ENCODE measurements at places on chromosomes 2 and 18.

DNA sequence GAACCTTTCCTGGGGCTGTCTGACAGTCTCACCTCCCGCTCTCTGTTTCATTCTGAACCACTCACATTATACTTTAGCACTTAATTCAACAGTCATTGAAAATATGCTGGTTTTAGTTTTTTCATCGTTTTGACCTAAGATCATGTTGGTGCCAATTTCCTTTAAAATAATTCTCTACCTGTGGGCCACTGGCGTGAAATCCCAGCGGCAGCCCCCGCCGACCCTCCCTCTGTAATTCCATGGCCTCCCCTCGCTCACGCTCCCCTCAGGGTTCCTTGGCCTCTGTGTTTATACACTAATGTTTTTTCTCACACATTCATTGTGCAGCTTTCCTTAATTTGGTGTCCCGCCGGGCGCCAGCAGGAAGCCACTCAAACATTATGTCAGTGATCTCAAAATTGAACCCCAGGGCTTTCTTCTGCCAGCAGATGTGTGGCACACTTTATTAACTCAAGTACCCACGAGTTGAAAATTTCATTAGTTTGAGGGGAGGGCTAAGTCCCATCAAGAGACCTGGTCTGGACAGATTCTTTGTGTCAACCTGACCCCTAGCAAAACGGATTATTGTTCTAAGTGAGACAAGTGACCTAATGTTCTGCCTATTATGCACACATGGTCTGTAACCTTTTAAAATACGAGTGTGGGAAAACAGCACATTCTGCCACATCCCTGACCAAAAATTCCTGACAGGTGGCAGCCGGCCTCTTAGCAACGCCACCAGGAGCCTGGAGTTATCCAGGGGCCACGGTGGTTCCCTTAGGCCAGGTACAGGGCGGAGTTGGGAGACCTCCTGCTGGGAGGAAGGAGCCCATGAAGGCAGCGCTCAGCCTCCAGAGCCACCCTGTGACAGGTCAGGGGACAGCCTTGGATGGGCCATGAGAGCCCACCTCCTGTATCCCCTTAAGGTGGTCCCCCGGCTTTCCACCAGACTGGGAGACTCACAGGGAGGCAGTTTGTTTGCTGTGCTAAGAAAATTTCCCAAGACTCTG lies 53.1 kb downstream of the APOB start:
- no peak for DNase-seq

DNA sequence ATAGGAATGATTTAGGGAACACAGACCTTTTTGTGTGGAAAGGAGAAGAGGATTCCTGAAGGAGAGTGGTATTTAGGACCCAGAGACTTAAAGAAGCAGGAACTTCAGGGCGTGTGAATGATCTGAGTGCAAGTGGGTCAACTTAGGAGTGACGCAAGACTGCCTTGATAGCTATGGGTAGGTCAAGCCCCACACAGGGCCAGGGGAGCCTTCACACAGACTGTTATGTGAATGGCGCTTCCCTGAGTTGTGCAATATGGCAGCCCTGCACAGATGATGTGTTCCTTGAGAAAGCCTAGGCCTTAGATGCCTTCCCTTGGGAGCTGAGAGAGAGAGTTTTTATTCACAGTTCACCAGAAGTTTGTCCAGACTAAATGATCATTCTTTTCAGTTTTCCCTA lies 47.1 kb upstream of the IGFBP5 start:
- no peak for DNase-seq

DNA sequence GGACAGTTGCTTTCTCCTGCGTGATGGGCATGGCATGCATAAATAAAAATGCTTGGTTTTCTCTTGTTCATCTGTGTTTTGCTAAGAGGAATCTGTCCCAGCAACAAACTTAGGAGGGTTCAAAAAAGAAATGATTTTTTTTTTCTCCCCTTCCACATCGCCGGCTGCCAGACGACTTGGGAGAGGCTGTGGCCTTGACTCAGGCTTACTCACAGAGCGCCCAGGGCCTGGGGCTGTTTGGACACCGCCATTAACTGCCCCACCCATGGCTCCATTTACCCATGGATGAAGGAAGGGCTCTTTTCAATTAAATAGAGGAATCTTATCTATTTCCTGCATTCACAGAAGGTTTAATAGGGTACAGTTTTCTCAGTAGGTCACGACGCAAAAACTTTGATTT lies 22.3 kb upstream of the SERPINB5 start:
- DNase-seq, result no peak

DNA sequence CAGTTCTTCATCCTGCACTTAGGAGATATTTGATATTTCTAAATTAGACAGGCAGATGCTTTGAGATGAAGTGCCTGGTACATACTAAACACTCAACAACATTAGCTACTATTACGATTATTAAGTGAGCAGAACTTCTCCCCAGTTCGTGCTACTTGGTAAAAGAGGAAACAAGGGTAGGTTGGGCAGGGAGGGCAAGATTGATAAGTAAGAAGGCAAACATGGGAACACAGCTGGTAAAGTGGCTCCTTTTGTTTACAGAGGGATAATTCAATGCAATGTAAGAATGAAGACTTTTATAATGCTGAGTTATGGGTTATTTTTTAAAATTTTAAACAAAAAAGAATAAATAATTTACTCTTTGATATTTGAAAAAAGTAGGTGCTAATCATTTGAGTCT lies 15.9 kb upstream of the WIPF1 start:
- no peak for DNase-seq

DNA sequence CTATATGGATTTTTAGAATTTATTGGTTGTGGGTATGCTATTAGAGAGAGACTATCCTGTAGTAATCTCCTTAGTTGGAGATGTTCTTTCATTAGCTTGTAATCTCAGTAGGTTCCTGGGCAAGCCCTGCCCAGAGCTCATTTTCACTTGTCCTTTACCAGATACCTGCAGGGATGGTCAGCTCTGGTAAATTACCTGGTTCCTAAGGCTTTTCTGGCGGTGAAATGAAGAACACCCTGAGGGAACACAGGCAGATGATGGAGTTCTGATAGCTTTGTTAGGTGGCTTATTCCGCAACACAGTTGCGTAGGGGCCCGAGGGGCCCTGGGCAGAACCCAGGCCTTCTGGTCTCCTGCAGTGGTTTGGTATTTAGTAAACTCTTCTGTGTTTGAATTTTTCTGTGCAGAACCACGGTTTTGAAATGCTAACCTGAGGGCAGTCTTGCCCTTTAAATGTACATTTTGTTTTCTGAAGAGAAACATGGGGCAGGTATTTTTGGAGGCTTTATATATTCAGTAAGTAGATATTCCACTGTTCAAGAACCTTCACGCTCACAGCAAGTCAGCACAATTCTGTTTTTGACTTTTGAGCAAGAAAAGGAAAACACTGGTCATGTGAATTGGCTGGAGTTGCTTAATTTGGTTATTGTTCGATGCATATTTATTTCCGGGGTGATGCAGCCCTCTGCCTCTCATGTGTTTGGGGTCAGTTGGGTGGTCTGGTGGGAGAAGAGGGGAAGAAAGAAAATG lies 22.4 kb downstream of the ZNF532 start:
- DNase-seq, result no peak

DNA sequence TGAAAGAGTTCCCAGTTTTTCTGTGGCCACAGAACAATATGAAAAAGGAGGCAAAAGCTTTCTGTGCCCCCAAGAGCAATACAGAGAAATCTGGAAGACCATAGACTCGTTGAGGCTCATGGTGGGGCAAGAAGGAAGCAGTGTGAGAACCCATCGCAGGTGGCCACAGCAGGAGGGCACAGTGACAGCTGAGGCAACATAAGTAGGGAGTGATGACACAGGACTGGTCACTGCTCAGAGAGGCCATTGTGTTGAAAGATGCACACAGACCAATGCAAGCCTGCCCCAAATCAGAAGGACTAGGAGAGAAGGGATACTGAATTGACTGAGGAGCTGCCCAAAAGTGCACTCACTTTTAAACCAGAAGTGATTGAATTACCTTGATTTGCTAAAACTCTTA lies 483.6 kb downstream of the EPHA4 start:
- no peak for DNase-seq

GRCh38 chr2:238506371-238507068 lies 79.8 kb downstream of the ASB1 start:
- DNase-seq, result no peak

GRCh38 chr18:13280070-13280795 lies 61.7 kb downstream of the LDLRAD4 start:
- DNase-seq, result no peak

DNA sequence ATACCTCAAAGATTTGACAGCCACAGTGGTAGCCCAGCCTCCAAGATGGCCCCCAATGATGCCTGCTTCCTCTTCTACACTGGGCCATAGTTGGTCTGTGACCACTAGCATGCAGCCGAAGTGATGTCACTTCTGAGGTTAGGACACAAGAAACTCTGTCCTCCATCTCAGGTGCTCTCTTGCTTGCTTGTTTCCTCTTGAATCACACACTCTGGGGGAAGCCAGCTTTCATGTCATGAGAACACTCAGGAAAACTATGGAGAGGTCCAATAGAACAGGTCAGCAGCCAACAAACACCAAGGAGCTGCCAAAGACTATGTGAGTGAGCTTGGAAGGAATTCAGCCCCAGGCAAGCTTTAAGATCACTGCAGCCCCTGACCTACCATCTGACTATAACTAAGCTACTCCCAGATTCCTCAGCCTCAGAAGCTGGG lies 3.3 kb upstream of the ADAM17 start:
- no peak for DNase-seq

DNA sequence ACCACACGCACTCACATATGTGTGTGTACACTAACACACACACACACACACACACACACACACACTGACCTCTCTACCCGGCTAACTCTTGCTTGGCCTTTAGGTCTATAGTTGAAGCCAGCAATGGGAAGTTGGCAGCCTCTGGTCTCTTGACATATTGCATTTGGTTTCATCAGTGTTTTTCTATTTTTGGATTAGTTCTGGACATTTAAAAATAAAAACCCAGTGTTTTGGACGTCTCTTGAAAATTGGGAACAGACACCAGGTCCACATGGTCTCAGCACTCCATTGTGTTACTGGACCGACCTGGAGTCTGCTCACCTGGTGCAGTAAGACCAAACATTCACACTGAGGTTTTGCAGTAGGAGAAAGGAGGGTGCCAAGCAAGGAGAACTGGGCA lies 50.4 kb upstream of the AFF3 start:
- no peak for DNase-seq

DNA sequence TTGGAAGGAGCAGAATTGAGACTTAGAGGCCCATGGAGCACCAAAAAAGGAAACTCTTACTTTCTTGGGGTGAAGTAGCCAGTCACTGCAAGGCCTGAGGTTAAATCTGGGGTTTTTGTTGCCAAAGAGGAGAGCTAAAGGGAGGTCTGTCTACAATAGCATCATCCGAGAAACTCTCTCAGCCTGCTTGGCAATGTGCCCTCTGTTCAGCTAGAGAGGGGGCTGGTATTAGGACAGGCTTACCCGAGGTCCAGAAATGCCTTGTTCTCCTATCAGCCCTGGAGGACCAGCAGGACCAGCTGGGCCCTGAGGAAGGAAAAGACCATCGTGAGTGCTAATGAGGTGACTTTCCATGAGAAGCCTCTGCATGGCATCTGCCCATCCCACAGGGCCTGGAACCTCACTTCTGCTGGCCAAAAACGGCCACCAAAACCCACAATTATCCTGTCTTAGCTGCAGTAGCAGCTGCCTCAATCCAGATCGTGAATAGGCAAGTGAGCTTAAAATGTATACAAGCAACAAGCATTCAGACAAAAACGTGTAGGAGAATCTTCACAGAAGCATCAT lies 61.6 kb downstream of the COL6A3 start:
- no peak for DNase-seq

DNA sequence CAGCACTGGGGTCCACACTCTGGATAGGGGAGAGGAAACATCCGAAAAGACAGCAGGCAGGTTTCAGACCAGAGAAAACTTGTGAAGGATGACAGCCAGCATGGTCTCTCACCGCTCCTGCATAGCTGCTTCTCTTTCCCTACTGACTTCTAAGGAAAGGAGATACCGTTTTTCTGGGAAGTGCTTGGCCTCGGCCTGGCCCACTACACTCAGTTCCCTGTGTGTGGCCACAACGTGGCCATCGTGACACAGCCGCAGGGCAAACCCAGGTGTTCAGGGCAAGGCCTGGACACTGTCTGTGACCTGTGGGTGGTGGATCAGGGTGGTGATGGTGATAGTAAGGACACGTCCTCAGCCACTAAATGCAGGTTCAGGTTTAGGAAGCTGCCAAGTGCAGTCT lies 34.2 kb upstream of the ACAA2 start:
- DNase-seq, result no peak

GRCh38 chr18:48023334-48024008 lies 93.0 kb upstream of the SMAD2 start:
- no peak for DNase-seq

- no peak for DNase-seq
These were observed 258.7 kb downstream of the LRP1B start for GRCh38 chr2:141871913-141872634.

- no peak for DNase-seq
These were observed 74.4 kb upstream of the SOX11 start for GRCh38 chr2:5617796-5618195.

DNA sequence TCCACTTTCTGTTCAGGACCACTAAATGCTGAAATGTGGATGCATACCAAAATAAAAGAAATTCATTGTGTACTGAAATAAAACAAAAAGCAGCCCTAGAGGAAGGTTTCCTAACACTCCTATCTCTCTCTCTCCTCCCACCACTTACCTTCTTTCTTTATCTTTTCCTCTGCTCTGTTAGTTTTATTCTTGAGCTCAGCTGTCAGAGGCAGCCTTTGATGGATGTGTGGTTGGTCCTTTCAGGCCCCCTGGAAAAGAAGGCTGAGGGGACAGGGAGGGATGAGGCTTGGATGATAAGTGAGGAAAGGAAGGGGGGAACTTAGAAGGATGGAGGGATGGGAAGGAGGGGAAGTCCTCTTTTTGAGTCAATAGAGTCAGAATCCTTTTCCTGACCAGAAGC lies 47.6 kb downstream of the DHRS9 start:
- no peak for DNase-seq

- no peak for DNase-seq
These were observed 43.0 kb downstream of the GRHL1 start for GRCh38 chr2:9994462-9994861.

DNA sequence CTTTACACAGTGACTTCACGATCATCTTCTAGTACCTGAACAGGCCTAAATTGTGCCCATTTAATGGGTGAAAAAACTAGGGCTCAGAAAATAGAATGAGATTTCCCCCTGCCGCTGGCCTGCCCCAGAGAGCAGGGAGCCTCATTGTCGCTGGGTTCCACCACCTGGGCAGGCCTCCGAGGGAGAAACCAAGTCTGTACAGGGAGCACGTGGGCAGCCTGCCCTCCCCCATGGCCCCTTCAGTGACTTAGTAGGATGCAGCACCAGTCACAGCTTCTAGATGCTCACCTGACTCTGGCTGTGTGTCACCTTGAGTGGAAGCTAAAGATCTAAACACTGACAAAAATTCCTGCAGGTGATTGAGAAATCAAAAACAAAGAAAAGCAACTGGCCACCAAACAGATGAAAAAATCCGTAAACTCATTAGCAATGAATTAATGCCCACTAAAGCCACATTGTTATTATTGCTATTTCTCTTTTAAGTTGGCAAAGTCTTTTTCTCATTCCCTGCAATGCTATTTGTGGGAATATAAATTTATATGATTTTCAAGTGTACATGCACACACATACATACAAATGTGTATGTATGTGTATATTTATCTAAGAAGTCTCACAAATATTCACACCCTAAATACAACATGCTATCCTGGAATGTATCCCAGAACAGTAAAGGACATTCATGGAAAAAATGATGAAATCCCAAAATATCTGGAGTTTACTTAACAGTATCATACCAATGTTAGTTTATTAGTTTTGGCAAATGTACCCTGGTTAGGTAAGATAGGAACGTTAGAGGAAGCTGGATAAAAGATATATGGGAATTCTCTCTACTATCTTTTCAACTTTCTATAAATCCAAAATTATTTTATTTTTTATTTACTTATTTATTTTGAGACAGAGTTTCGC lies 18.7 kb upstream of the ASPRV1 start:
- no peak for DNase-seq

- DNase-seq, result no peak
These were observed 14.4 kb upstream of the STON1 start for GRCh38 chr2:48515513-48515985.

Measured in activated T-helper 1 cell treated with anti-CD3 and anti-CD28 coated beads, Interleukin-12 subunit alpha, Interleukin-12 subunit beta, Interleukin-2, Interleukin-4 antibody, amounts not matched to agents 30 ng/mL and 10 ng/mL and 1 ng/mL, durations not matched to agents 14 hours and 24 hours and 36 hours (primary cell).